IPS-NIHi11 (cell line): ENCODE measurements at places on chromosomes 3 and 15.

- no peak for DNase-seq
Observed at GRCh38 chr3:150462108-150462507, 54.0 kb downstream of the TSC22D2 start.

- no peak for DNase-seq
Observed at GRCh38 chr3:151792411-151792810, 21.5 kb upstream of the AADAC start.

DNA sequence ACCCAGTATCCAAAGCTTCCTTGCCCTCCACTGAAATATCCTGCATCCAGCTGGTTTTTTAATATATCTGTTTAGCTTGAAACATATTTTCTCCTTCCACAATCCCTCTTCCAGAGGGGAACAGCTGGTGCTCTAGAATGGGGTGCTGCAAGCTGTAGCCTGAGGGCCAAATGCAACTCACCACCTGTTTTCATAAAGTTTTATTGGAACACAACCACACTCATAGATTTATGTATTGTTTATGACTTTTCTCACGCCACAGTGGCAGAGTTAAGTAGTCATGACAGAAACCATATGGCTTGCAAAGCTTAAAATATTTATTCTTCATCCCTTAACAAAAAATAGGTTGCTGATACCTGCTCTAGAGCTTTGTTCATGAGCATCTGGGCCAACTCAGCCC lies 298.7 kb downstream of the CLSTN2 start:
- DNase-seq, result no peak

- peak; percentile 60 for DNase-seq
Observed at GRCh38 chr3:24264748-24265158, 229.9 kb downstream of the THRB start.

DNA sequence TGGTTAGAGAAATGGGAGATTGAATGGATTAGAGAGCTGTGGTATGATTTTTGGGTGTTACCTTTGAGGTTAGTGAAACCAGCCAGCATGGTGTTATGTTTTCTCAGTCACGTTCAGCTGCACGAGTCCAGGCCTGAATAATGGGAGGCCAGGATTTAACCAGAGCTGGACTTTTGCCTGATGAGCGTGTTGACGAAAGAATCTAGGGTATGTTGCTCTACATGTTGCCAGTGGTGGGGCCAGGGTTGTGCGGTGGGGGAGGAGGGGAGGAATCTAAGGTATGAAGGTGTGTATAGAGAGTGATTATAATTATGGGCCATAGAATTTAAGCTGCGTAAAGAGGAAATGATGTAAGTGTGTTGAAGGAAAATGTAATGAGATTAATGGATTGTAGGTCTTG lies 22.8 kb downstream of the MINDY2 start:
- peak; percentile 61 for DNase-seq

DNA sequence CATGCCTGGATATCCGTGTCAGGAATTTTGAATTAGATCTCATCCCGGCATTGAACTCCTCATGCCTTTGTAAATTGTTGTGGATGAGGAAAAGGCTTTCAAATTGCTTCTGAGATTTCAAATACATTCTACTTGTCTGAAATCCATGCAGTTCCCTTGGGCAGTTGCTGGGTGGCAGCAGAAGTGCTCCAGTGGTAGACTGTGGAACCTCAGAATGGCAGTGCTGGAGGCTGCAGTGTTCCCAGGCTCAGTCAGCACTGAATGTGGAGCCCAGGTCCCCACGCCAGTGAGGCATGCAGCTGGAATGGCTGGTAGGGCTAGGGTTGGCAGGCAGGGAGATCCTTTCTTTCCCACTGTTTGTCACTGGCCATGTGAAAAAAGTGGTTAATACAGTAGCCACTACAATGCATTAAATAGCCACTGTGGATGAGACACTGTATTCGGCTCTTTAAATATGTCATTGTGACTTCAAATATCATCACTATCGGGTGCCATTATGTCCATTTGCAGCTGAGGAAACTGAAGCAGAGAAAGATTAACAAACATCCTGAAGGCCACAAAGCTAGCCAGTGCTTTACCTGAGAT lies 98.6 kb downstream of the TPRG1 start:
- peak; percentile 59 for DNase-seq

DNA sequence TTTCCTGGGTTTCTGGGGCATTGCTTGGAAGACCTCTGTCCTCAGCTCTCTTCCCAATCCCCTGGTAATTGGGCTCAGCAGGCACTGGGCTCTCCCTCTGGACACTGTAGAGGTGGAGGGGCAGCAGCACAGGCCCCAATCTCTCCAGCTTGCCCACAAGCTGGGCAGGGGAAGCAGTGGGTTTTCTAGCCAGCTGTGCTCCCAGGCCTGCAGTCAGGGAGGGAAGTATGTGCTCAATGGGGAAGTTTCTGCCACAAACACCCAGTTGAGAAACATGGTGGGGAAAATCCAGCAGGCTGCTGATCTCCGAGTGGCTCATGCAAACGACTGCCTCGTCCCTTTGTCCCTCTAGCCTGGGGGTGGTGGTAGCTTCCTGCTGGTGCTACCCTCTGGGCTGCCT lies 12.8 kb upstream of the RFT1 start:
- DNase-seq, result no peak

GRCh38 chr3:112770032-112770626 lies 76.5 kb downstream of the CD200R1L start:
- no peak for DNase-seq

GRCh38 chr15:52382647-52383046 lies 87.0 kb upstream of the MYO5C start:
- no peak for DNase-seq

DNA sequence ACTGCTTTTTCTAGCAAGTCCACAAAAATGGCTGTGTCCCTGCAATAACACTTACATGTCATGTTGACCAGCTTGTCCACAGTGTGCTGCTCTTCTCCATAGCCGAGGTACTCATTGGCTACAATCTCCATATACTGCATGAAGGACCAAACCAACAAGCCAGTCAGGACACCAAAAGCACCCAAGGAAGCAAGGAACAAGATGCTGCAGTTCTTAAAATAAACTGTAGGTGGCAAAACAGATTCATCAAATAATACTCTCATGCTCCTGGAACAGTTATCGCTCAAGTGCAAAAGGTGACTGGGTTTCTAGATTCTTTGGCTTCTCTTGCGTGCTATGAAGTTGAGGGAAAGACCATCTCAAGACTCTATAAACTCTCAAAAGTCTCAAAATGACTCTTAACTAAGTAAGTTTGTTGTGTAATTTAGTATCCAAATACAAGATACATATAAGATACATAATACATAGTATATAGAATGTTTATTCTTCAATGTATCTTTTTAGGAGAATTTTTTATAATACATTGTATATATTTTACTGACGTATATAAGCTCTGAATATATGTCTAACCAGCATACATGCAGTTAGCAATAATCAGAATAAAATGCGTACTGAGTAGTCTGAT lies 57.0 kb downstream of the NEK10 start:
- peak; percentile 74 for DNase-seq

DNA sequence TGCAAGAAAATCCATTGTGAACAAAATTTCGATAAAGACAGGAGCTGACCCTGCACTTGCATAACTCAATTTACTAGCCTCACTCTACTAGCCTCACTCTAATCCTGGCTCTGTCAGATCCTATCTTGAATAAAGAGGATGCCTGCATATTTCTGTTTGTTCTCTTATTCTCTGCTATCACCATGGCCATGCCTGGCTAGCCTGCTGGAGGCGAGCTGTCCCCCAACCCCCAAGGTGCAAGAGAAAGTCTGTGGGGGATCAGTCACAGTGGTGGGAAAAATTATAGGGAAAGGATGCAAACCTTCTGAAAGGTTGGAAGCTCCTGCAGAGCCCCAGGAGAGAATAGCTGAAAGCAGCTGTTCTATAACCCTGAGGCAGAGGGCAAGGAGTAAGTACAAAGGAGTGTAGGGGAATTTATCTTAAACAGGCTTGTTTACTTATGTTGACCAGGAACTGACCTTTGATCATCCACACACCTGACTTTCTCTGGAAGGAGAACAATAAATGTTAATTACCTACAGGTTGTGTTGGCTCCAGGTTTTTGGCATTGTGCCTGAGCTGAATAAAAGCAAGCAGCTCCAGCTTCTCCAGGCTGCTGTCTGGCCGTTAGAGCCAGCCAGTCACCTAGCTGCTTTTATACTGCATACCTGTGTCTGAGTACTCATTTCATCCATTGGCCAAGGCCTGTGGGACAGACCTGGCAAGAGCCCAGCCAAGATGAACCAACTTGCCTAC lies 137.7 kb upstream of the RASGRP1 start:
- DNase-seq, result peak; percentile 24

- no peak for DNase-seq
Observed at GRCh38 chr3:132245552-132246142, 71.6 kb upstream of the ACP3 start.

- DNase-seq, result no peak
Observed at GRCh38 chr15:41435037-41435786, 18.3 kb downstream of the RTF1 start.

GRCh38 chr15:58213587-58214338 lies 75.6 kb downstream of the AQP9 start:
- DNase-seq, result no peak

GRCh38 chr3:103440539-103441203 lies 1005.9 kb downstream of the ZPLD1 start:
- peak; percentile 10 for DNase-seq

DNA sequence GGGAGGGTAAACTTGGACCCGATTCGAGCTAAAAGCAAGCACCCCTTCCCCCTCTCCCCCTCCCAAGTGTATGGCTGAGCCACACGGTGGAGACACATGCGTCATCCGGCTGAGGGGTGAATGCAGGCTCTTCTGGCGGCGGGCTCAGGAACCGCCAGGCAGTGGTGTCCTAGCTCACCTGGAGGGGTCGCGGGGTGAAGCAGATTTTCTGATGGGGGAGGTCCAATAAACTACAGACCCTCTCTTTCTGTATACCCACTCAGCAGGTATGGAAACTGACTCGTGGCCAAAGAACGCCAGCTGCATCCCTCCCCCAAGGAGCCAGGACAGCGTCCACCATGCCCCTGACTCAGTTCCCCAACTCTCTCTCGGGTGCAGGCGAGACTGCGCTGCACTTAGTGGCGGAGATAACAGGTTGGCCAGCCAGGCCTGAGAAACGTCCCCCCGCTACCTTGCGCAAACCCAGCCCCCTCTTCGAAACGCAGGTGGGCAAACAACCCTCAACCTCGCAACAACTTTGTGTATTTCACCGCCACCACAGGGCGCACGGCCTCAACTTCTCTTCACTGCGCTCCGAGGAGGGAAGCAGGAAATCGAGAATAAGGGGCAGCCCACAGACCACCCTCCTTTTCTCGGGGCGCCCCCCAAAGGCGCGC lies 1.3 kb downstream of the MAGI1 start:
- DNase-seq, result peak; percentile 61
